ENCODE measurements at places on chromosomes 7 and 10.

DNA sequence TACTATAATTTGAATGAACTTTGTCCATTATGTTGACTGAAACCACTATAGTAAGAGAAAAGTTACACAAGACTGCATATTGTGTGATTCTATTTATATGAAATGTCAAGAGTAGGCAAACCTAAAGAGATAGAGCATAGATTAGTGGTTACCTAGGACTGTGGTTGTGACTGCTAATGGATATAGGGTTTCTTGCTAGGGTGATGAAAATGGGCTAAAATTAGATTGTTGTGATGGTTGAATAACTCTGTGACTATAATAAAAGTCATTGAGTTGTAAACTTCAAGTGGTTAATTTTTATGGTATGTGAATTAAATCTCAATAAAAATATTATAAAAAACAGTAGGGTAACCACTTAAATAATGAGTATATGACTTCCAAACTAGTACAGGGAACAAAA, 142.9 kb upstream of the AHR start:
- no peak for DNase-seq

DNA sequence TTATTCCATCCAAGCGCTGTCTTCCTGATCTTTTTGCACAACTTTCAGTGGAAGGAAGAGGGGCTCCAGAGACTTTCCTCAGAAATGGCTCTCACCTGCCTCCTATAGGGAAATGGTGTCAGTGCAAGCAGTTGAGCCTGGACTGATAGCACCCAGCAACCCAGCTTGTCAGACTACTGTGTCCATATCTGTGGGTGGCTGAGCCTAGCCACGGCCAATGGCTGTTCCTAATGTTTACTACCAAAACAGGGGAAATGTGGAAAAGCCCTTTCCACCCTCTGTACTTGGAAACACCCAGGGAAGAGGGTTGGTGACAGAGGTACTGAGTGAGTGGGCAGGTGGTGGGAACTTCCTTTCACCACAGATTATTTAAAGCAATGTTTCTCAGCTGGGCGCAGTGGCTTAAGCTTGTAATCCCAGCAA, 4.3 kb upstream of the YKT6 start:
- DNase-seq, result no peak

- DNase-seq, result no peak
Measured at GRCh38 chr10:107616463-107617410, 452.2 kb upstream of the SORCS1 start.

GRCh38 chr7:128270826-128271272, 29.8 kb downstream of the LEP start:
- no peak for DNase-seq

DNA sequence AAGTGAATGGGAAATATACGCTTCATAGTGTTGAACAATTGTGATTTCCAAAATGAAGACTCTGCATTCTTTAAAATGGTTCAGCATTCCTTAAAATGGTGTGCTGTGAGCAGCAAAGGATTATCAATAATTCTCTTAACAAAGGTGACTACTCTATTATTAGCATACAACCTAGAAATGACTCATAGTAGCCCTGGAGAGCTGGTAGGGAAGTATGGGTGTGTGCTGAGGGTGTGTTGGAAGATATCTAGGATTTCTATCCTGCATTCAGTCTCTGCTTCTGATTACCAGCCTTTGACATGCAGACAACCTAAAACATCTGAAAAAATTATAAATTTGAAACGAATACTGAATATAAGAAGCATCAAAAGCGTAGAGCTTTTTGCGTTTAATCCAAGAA, 72.5 kb downstream of the SEMA3D start:
- no peak for DNase-seq
